ENCODE measurements at places on chromosomes 7 and 10.
A peak's percentile ranks its signal among the peaks of the same experiment; 100 is the strongest.

DNA sequence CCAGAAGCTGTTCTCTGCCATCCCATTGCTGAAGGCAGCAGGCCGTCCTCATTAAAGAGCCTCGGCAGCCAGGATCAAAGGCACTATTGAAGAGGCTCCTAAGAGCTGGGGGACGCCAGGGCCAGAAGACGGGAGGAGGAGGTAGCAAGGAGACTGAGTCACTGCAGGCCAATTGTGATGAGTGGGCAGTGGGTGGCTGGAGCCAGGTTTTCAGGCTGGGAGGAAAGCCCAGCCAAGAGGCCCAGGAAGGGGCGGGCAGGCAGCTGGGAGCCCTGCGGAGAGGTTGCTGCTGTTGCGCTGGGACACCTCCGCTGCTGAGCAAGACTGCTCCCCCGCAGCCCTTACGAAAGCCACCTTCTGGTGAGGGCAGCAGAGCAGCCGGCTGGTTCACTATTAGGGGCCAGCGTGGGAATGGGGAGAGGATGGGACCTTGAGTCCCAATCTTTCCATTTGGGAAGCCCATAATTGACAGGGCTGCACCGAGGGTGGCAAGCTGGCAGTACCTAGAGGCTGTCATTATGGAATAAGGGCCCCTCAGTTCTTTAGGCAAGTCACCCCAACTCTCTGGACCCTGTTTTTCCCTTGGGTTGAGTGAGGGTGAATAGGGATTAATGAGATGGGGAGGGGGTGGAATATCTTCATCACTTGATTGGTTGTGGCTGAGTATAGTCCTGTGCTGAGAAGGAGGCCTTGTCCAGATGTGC lies 48.4 kb downstream of the UNC5B start:
- no peak for DNase-seq

GRCh38 chr10:17649836-17650235 lies 5.9 kb downstream of the STAM start:
- no peak for DNase-seq

GRCh38 chr7:24939416-24939815 lies 40.6 kb downstream of the OSBPL3 start:
- DNase-seq: no peak

GRCh38 chr10:86899132-86899531 lies 58.3 kb downstream of the MMRN2 start:
- no peak for DNase-seq

DNA sequence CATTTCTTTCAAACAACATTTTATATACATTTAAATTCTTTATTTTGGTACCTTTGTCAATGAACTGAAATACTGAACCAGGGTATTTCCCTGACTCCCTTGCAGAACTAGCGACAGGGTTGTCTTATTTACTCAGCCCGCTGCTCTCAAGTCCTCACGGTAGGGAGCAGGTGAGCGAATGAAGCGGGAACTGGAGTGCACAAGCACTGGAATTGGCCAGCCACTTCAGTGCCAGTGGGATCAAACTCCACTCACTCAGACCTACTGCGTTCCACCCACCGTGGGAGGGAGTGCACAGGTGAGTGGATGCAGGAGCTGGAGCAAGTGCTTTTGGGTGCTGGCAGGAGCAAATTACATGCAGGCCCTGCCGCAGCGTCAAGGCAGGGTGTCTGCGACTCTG lies 28.1 kb upstream of the NEUROD6 start:
- DNase-seq: no peak

GRCh38 chr7:92205987-92206386 lies 27.0 kb upstream of the LRRD1 start:
- DNase-seq: no peak

- DNase-seq: no peak
Observed at GRCh38 chr10:106929291-106929895, 235.1 kb downstream of the SORCS1 start.

DNA sequence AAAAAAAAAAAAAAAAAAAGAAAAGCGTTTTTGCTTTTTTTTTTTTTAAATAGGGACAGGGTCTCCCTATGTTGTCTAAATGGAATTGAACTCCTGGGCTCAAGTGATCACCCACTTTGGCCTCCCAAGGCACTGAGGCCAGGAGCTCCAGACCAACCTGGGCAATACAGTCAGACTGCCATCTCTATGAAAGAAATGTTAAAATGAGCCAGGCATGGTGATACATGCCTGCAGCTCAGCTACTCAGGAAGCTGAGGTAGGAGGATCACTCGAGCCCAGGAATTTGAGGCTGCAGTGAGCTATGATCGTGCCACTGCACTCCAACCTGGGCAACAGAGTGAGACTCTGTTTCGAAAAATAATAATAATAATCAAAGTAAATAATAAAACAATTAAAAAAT lies 16.5 kb upstream of the LMTK2 start:
- DNase-seq: no peak

DNA sequence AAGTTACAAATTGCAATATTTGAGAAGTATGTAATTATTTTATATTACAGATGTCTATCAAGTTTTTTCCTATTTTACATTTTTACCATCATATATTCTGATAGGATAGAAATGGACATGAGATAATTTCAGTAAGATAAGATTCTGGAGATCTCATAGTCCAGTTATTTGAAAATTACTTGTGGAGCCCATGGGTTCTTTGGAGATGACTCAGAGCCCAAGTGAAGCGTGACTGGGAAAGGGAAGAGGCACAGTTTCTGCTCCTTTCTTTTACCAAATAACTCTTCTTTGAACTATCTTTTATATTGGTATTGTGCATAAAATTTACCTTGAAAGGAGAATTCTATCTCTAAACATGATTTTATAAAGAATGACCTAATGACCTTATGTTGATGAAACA lies 2.4 kb downstream of the CD36 start:
- DNase-seq: peak; percentile 15

DNA sequence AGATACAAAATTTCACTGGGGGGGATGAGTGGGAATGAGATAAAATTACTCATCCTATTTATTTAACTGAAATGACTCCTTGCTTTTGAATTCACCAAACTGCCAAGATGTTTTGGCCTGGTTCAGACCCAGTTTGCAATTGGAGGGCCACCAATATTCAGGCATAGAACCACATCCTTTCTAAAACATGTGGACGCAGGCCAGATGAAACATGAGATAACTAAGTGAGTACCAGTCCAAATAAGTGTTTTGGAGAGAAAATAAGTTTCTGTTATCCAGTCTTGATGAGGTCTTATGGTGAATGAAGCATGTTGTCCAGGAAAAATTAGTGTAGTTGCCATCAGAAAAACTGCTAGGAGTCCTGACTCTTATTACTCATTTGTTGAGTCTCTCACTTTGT lies 36.3 kb upstream of the PDK4 start:
- DNase-seq: peak; percentile 0

DNA sequence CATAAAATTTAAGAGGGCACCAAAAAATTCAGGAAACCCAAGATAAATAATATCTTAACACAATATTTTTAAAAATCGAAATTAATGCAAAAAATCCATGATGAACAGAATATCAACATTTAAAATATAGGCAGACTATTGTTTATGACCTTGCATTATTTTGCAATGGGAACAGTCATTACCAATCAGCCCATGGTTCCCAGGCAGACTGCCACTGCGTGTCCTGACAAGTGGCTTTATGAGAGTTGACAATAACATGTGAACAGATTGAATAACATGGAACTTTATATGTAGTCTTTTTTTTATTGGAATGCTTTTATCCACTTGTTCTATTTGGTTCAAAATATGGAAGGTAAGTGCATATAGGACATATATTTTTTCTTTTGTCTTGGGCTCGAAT lies 3.1 kb upstream of the AVPI1 start:
- no peak for DNase-seq

DNA sequence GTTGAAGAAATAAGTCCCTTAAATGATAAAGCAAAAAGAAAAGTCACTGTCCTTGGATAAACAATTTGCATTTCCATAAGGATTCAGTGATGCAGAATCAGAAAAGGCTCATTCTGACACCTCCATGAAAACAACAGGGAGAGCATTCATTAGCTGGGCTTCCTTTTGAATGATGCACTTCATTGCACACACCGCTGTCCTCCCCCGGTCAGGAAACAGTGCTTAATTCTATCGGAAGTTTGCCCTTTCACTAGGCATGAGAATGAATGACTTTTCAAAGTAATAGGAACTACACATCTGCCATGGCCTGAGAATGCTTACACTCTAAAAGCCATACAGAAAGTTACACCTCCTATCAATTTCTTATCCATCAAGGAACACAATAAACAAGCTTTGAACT lies 4.2 kb downstream of the PCDH15 start:
- DNase-seq: no peak

GRCh38 chr10:90859321-90859751 lies 1.5 kb upstream of the HTR7 start:
- no peak for DNase-seq

- no peak for DNase-seq
Observed at GRCh38 chr7:146057958-146058357, 58.6 kb upstream of the CNTNAP2 start.

DNA sequence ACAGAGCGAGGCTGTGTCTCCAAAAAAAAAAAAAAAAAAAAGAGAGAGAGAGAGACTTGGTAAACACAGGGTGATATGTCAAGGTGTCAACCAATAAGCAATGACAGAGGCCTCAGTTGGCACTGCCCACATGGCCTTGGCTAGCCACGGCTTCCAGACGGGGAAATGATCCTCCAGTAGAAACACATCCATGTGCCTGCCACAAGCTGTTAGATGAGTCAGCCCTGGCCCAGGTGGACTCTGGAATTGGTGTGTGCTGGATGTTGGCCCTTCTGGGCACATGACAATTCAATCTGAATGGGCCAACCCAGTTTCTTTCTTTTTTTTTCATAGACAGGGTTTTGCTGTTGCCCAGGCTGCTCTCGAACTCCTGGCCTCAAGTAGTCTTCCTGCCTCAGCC lies 13.7 kb downstream of the RFC2 start:
- DNase-seq: no peak

GRCh38 chr10:113663908-113664307 lies at the start of gene NRAP:
Gene NRAP (minus strand): TSS chr10:113664041. CDS start chr10:113663882, 159 bp downstream.
- DNase-seq: no peak

DNA sequence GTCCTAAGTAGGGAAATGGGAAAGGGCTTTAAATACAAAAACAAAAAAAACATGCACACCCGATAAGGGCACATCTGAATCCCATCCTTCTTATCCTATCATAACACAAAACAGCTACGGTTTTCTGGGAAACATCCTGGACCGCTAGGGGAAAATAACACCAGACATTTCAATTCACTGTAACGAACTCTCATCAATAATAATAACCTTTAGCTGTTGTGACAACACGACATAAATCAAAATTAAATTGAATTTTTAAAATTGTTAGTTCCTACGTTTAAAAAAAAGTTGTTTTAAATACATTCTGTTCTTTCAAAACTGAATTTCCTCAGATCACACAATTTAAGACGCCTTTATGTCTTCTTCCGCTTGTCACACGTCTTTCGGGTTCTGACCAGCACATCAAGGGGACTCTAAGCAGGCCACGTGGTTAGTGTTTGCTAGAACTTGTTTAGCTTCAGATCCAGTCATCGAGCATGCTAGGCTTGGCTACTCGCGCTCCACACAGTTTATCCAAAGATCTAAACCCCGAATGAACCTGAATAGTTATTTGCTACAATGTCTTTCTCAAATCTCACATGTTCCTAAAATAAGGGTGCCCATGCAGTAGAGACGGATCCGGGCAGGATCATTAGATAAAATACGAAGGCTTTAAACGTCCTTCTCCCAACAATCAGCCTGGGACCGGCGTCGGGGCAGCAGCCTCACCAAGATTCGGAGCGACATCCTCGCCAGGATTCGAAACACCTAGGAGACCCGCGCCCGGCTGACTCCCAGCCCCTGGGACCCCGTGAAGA lies 839 bp downstream of the IKZF5 start:
- no peak for DNase-seq

- no peak for DNase-seq
Observed at GRCh38 chr10:124574456-124575070, 112.9 kb downstream of the LHPP start.

DNA sequence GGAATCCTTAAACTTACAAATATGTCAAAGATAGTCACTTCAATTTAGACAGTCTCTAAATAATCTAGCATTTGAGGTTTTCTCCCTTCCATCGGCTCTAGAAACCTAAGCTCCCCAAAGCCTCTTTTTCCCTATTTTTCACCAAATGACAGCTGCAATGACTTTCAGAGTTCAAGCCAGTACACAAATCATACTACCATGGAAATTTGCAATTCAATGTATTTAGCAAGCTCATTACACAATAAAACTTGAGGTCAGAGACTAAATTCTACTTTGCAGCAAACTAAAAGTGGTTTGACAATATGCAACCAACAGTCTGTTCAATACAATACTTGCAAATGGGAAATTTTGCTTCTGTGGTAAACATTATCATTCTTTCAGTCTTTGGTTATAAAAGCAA lies 80.3 kb downstream of the SKIDA1 start:
- DNase-seq: no peak

GRCh38 chr10:9833942-9834341 lies 1183.7 kb upstream of the CELF2 start:
- no peak for DNase-seq

DNA sequence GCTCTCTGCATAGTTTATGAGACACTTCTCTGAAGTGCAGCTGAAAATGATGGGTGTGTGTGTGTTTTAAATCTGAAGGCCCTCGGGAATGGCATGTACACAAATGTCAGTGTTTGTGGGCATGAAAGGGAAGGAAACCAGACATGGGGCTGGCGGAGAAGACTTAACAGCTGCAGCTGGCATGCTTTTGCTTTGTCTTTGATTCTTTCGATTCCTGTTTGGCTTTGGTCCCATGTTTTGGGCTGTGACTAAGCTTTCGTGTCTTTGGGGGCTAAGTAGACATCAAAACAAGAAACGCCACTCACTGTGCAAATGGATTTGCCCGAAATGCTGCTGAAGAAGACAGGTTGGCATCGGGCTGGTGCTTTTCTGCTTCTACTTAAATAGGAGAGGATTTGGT lies 179.3 kb downstream of the PFKFB3 start:
- DNase-seq: no peak

- no peak for DNase-seq
Observed at GRCh38 chr7:117385363-117386109, 41.8 kb downstream of the ASZ1 start.

GRCh38 chr10:23070913-23071218 lies 24.5 kb upstream of the MSRB2 start:
- no peak for DNase-seq

GRCh38 chr7:1693991-1694524 lies 24.0 kb downstream of the ELFN1 start:
- DNase-seq: peak; percentile 25

DNA sequence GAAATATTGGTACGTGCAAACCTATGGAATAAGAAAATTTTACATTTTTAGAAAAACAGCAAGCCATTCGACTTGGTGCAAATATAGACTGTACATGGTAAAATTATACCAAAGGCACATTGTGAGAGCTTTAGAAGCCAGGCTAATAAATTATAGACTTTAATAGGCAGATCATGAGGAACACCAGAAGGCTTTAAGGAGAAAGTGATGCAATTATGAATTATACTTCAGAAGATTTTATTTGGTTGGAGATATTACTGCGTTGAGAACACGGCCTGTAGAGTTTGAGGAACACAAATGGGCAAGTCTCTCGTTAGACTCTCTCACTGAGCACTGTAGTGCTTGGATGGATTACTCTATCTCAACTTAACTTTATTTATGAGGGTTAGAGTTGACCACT lies 141.7 kb downstream of the MACC1 start:
- DNase-seq: no peak

Measured in fibroblast of skin of left biceps (primary cell).